ENCODE measurements at places on chromosomes 7 and 10.

DNA sequence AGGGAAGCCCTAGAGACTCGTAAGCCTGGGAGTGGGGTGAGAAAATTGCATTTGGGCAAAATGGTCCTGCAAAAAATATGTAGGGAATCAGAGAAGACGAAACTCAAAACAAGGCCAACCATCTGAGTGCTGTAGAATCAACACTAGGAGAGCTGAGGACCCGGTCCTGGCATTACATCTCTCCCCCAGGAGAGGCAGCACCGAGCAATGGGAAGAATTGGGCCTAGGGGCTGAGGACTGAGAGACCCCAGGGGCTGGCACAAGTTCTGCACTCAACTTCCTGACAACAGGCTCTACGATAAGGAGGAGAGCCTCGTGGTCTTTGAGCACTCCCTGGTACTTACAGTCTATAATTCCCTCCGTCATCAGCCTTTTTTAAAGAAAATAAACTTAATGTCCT, 47.6 kb downstream of the BPGM start:
- no peak for DNase-seq

- no peak for DNase-seq
Observed at GRCh38 chr10:49309691-49310411, 10.9 kb downstream of the C10orf71 start.

DNA sequence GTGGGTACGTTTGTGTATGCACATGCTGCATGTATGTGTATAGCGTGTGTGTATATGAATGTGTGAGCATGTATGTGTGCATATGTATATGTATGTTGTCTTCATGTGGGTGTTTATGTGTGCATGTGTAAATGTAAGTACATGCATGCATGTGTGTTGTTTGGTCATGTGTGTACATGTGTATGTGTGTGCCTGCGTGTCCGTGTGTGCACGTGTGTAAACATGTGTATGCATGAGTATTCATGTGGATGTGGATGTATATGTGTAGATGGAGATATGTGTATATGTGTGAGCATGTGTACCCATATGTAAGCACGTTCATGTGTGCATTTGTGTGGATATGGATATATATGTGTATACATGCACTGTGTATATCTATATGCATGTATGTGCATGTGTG, 5.5 kb upstream of the CFAP46 start:
- DNase-seq, result no peak

GRCh38 chr10:71644307-71645180, 75.0 kb downstream of the C10orf105 start:
- no peak for DNase-seq

DNA sequence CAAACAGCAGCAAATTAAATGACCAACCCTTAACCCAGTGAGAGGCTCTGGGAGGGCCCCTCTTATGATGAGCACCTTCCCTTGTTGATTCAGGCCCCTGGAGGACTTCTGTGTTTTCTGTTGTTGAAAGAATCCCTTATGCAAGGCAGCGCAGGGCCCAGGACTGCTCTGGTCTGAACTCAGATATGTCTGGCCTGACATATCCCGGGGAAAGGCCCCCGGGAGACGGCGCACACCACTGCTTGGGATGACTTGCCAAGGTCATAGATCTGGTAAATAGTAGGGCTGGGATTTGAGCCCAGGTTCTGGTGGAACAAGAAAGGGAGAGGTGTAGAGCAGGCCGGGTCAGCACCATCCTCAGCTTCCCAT, 124.0 kb downstream of the AOAH start:
- no peak for DNase-seq

- no peak for DNase-seq
Observed at GRCh38 chr10:78200686-78201085, 167.0 kb downstream of the RPS24 start.
